ENCODE measurements at places on chromosomes 11 and 22.

GRCh38 chr11:10592331-10592730 lies 23.9 kb upstream of the LYVE1 start:
- DNase-seq = no peak

DNA sequence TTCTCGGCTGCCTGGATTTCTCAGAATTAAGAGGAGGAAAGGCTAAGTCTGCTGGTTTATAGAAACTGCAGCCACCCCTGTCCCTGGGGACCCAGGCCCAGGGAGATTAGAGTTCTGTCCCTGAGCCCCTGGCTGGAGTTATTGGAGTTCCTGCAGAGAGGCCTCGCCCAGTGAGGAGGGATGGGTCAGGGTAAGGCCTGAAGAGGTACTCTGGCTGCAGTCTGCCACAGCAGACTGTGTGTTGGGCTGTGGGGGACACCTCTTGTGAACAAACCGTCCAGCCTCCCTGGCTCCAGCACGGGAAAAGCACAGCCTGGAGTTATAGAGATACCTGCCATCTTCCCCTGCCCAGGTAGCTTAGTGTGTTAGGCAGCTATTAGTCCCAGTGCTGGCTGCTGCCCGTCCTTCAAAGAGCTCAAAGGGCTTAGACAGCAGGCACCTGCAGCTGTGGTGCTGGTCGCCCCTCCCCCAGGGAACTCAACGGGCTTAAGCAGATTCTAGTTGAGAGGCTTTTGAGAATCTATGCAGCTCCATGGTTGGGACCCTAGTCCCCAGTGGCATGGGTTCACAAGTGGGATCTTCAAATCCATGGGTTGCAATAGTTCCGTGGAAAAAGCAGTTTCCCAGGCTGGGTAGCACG lies 36.6 kb upstream of the MUC15 start:
- no peak for DNase-seq

GRCh38 chr11:33835143-33835878 lies 56.6 kb downstream of the LMO2 start:
- no peak for DNase-seq

DNA sequence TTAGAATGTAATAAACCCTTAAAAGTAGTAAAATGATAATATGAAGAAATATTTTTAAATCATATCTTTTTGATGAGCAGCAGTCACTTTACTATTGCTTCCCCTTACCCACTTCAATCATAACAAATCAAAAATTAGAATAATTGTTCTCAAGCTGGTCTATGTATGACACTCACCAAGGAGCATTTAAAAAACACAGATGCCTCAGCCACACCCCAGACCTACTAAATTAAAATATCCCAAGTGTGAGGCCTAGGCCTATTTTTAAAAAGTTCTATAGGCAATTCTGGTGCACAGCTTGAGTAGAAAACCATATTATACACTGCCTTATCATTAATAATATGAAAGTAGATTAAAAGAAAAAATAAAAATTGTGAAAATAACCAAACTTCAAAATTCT lies 15.2 kb downstream of the KIF18A start:
- DNase-seq = no peak

- DNase-seq = no peak
These were observed 225.5 kb upstream of the POU2AF2 start for GRCh38 chr11:111019871-111020670.

DNA sequence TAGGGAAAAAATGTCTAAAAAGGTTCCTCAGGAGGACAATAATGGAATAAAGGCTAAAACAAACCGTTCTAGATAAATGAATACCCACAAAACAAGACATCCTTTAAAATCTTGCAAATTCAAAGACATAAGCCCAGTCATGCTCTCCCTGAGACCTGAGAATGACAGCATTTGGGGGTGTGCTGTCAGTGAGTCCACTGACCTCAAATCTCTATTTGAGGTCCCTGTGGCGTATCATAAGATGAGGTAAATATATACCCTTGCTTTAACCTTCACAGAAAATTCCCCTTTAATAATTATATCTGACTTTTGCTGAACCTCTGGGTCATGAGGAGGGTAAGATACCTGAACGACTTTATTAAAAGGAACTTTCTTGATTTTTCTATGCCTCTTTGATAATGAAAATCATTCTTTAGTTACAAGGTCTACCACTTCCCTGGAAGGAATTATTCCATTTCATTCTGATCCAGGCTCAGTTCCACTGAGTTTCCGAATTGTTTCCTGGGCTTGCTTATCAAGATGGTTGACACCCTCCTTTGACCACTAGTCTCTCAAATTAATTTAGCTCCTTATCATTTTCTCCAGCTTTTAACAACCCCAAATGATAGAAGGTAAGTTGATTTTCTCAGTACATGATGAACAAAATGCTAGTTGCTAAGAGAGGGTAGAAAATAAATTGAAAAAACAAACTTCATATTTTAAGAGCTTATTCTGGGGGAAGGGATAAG lies 53.8 kb upstream of the CHRM4 start:
- DNase-seq = no peak

- DNase-seq = no peak
These were observed 14.2 kb downstream of the STARD10 start for GRCh38 chr11:72779495-72780128.

- DNase-seq = no peak
These were observed 96.2 kb downstream of the TSPAN18 start for GRCh38 chr11:44823006-44823405.

- no peak for DNase-seq
These were observed 452.0 kb downstream of the JRKL start for GRCh38 chr11:96841792-96842191.

DNA sequence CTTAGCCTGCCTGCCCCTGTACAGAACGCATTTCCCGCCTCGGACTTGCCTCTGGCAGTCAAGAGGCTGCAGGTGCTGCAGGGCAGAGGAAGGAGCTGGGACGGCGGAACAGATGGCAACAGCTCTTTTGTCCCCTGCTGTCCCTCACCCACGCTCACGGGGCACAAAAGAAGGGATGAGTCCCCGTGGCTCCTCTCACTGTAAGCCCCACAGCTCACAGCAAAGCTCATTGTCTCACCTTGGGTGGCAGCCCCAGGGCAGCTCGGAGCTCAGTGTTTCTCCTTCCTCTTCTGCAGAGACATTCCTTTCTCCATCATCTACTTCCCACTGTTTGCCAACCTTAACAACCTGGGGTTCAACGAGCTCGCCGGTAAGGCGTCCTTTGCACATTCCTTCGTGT lies 24.3 kb downstream of the SLC25A18 start:
- no peak for DNase-seq

DNA sequence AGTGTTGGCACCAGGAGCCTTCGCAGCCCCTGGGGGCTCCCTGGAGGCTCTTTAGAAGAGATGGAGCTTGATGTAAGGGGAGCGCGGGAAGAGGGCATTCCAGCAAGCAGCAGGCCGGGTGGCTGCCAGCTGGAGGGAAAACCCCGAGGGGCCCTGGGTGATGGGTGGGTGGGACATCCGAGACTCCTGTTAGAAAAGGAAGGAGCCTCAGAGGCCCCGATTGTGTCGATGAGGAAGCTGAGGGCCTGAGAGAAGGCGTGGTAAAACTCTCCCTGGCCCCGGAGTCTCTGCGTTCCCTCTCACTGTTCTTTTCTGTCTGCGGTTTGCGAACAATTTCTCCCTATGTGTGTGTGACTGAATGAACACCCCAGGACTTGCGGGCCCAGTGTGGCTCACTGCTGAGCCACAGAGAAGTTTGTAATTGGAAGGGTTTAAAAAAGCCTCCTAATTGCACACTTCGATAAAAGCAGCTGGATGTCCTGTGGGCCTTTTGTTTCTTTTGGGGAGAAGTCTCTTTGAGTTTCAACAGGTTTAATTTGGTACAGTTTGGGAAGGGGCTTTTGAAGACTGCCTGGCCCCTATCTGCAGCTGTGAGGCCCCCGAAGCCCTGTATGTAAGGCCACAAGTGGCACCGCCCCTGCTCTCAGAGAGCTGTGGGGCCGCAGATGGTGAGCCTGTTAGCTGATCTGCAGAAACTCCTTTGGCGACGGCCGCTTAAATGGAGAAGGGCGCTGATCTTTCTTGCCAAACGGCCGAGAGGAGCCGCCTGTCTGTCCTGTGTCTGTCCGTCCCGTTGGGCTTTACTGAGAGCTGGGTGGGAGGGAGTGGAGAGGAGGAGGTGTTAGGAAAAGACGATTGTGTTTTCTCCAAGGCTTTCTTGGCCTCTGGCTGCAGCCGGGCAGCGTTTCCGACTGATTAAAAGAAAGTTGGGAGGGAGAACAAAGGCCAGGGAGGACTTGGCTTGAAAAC lies 2.0 kb downstream of the FBLN1 start:
- DNase-seq = no peak

DNA sequence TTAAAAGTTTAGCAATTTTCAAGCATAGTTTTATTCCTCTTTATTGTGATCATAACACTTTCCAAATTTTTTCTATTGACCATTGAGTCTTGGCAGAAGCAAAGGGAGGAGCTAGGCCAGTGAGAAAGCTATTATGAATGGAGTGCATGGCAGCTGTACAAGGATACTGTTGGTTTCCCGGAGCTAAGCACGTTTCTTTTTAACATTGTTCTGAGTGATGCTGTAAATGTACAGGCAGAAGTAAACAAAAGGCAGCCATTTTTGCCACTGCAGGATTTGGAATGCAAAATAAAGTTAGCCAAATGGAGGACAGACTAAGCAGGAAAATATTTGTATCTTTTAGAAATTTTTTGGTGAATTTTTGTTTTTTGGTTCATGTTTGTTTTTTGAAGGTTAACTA lies 16.2 kb downstream of the CBL start:
- DNase-seq = peak; percentile 37

- no peak for DNase-seq
These were observed 13.3 kb downstream of the APOL3 start for GRCh38 chr22:36147196-36147791.

DNA sequence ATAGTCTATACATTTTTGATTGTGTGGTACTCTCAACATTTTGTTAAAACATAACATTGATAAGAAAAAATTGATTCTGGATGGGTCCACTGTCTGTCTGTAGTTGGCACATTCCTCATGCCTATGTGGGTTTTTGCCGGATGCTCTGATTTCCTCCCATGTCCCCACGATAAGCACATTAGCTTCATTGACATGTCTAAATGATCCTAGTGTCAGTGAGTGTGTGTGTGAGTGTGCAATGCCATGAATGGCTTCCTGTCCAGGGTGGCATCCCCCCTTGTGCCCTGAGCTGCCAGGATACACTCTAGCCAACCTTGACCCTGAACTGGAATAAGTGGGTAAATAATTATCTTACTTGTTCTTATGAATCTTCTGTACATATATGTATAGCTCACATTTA lies 5.4 kb downstream of the SFI1 start:
- DNase-seq = no peak

DNA sequence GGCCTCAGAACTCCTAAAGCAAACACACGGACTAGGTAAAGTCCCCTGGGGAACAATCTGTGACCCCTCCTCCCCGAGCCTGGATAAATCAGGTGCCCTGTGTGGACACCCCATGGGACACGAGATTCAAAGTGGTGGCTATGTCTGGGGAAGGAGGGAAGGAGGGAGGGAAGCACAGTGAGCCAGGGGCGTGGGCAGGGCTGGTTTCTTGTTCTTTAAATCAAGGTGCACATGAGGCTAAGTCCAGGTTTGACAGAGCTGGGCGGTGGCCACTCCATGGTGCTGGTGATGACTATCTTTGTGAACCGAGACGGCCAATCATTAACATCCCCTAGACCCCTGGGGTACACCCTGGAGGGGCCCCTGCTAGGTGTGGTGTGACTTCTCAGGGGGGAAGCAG lies 20.3 kb upstream of the TH start:
- no peak for DNase-seq

Data from putamen (tissue), 1 donor.